NCI-H187 (cell line): ENCODE measurements at places on chromosomes 4 and X.

- no peak for DNase-seq
These were observed 16.5 kb upstream of the STOX2 start for GRCh38 chr4:183888564-183888963.

DNA sequence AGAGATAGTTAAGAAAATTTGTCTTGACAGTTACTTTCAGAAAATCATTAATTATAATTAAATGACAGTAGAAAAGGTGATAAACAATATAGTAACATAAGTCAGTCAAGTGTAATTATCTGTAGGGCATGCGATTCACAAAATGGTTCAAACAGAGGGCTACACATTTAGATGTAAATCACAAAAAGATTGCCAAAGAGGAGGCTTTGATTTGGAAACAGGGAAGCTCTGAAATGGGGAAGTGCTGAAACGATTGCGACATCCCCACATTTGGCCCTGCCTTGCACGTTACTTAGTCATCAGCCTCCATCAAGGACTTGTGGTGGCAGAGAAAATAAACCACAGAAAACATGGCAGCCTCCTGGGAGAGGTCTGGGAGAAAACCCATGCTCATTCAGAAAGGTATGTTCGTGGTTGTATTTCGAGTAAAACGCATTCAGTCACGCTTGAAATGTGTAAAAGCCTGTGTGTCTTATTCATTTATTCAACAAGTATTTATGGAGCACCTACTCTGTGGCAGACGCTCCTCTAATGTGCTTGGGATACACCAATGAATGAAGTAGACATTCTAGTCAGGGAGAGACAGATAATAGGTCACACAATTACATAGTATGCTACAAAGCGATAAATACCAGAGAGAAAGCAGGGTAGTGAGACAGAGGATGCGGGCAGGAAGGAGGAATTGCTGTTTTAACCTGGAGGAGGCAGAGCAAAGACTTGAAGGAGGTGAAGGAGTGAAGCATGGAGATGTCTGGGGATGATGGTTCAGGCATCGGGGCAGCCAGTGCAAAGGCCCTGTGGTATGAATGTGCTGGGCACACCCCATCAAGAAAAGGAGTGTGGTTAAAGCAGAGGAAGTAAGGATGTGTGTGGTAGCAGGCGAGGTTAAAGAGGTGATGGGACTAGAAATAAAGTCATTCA lies 7.8 kb downstream of the RBM47 start:
- peak; percentile 28 for DNase-seq

- DNase-seq: no peak
These were observed 263.3 kb upstream of the GPRIN3 start for GRCh38 chr4:89570931-89571330.

DNA sequence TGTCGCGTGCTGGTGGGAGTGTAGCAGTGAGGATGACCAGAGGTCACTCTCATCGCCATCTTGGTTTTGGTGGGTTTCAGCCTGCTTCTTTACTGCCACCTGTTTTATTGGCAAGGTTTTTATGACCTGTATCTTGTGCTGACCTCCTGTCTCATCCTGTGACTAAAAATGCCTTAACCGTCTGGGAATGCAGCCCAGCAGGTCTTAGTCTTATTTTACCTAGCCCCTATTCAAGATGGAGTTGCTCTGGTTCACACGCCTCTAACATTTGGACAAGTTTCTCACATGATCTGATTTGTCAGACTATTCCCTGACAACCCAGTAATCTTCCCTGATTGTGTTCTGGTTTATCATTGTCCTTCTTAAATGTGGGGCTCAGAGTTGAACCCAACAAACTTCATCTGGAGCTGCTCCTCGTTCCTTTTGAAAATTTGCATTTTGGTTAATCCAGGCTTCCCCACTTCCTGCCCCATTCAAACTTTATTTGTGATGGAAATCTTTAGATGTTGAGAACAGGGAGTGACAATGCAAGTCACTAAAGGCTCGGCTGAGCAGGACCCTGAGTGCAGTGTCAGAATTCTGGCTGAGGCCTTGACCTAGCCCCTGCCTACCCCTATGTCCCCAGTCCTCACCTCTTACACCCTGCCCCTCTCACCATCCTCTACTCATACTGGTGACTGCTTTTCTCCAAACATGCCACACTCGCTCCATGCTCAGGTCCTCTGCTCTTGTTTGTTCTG lies 226.8 kb downstream of the STIM2 start:
- no peak for DNase-seq

DNA sequence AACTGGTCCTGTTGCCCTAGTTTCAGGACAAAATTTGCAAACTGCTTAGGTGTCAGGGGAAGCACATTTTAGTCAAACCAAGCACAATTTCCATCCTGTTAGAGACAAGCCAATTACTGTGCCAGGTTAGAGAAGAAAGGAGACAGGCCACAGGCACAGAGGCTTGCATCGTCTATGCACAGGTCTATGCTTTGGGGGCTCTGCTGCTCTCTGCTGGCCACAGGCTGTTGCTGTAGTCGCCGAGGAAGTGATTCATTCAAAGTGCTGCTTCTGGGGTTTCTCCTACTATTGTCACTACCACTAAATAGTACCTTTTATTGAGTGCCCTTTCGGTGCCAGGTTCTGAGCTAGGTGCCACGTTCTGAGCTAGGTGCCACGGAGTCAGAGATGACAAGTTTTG lies 45.5 kb downstream of the VGLL1 start:
- no peak for DNase-seq
